Activated effector memory CD4-positive, alpha-beta T cell treated with Interleukin-2 at 50 U/mL for 16 hours (primary cell): ENCODE measurements at places on chromosomes 1 and 21.

DNA sequence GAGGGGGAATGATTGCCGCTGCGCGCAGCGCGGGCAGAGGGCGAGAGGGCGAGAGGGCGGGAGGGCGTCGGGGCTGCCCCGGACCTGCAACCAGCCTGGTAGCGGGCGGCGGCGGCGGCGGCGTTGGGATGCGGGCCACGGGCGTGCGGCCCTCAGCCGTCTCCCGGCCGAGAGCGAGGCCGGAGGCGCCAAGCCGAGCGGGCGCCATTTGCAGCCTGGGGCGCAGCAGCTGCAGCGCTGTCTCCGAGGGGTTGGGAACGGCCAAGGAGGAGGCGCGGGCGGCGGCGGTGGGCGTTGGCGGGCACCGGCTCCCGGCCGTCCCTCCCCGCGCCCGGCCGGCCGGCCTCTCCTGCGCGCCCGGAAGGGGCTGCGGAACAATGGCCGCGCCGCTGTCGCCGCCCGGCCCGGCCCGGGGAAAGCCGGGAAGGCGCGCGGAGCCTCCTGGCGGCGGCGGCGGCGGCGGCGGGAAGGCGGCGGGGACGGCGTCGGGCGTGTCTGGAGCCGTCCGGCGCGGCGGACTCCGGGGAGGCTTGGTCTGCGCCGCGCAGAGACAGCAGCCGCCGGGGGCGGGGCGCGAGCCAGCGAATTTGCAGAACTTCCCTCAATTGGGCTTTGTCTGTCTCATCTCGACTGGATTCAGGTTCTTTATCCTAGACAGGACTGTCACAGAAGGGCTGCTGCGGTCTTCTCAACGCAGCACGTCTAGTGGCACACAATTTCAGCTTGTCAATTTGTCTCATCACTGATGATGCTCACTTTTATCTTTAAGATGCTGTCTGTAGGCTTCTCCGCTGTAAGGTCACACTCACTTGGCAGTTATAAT lies 35.7 kb downstream of the ZBTB8B start:
- DNase-seq, result no peak

GRCh38 chr1:198467907-198468306 lies 72.6 kb downstream of the ATP6V1G3 start:
- no peak for DNase-seq

- no peak for DNase-seq
These were observed 15.7 kb downstream of the TTC34 start for GRCh38 chr1:2785631-2786328.

DNA sequence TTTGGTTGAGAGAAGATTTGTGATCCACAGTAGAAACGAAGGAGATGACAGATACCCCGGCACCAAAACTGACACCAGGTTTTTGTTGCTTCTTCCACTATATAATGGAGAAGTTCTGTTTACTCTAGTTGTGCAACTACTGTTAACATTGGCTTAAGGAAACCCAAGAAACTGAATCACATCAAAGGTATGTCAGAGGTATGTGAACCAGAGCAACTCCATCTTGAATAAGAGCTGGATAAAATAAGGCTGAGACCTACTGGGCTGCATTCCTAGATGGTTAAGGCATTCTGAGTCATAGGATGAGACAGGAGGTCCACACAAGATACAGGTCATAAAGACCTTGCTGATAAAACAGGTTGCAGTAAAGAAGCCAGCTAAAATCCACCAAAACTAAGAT lies 173.7 kb upstream of the CAMK1G start:
- no peak for DNase-seq

- DNase-seq, result no peak
These were observed 170.9 kb upstream of the IVNS1ABP start for GRCh38 chr1:185487936-185488335.

DNA sequence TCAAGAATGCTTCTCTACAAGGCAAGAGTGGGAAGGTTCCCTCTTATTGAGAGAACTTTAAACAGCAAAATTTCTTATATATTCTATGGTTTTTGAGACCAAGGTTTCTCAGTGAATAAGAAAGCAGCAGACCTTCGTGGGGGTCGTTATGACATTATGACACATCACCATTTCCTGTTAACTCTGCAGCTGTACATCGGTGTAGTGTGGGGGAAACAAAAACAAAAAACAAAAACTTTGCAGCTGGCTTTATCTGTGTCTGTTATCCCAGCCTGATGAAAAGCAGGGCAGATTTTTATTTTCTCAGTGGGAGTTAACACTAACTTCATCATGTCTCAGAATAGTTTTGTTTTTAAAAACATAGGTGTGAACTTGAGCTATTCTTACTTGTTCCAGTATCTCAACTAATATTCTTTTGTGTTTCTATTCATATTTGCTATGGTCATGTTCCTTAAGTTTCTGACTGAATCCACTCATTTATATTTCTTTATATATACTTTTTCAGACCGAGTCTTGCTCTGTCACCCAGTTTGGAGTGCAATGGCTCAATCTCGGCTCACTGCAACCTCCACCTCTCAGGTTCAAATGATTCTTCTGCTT lies 2.1 kb downstream of the SDE2 start:
- no peak for DNase-seq

GRCh38 chr1:94863297-94863911 lies 43.2 kb downstream of the SLC44A3 start:
- DNase-seq, result no peak

GRCh38 chr1:73813716-73814115 lies 384.3 kb downstream of the LRRIQ3 start:
- no peak for DNase-seq

GRCh38 chr1:201504179-201504631 lies 2.7 kb downstream of the CSRP1 start:
- no peak for DNase-seq

DNA sequence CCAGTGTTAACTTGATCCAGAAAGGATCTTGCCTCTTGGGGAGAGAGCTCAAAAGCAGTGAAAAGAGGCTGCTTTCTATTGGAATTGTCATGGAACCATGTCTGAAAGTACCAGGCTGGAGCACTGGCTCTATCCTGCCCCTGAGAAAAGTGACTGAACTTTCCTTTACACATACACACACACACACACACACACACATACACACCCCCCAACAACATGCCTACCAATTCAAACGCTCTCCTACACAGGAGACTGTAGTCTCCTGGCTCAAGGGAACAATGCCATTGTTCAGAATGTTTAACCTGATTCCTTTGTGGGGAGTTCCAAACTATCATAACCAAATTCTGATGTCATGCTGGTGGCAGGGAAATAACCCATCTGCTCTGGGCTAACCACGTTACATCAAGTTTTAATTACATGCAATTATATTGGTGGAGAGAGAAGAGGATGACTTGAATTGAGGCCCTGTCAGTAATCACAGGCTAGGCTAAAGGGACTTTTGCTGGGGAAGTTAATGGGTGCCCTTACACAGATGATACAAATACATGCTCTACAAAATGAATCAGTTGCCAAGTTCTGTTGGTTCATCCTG lies 52.3 kb upstream of the DUSP10 start:
- no peak for DNase-seq

DNA sequence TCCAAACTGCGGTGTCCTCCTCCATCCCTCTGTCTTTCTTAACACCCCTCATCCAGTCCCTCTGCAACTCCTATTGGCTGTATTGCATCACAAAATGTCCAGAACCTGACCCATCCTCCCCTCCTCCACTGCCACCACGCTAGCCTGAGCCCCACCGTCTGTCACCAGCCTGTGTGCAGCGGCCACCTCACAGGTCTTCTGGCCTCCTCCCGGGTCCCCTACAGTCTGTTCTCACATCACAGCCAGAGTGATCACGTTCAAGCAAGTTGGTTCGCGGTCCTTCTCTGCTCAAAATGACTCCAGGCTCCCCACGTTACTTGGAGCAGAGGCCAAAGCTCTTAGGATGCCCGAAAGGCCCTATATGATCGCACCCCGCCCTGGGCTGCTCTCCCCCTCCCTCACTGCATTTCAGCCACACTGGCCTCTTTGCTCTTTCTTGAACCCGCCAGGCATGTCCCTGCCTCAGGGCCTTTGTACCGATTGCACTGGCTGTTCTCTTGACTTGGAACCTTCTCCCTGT lies 2.4 kb upstream of the PADI4 start:
- no peak for DNase-seq

DNA sequence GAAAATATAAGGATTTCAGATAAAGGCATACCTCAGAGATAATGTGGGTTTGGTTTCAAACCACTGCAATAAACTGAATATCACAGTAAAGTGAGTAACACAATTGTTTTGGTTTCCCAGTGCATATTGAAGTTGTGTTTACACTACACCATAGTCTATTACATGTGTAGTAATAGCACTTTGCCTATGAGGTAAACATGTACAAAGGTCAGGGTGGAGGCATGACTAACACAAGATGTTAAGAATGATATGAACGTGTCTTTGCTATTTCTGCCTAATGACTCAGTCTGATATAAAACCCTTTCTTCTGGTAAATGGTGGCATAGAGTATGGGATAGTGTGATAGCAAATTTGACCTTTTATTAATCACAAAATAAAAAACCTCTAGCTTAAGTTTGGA lies 621.5 kb upstream of the ADGRL2 start:
- no peak for DNase-seq

GRCh38 chr21:45835301-45836267 lies 146.0 kb upstream of the COL6A1 start:
- no peak for DNase-seq

DNA sequence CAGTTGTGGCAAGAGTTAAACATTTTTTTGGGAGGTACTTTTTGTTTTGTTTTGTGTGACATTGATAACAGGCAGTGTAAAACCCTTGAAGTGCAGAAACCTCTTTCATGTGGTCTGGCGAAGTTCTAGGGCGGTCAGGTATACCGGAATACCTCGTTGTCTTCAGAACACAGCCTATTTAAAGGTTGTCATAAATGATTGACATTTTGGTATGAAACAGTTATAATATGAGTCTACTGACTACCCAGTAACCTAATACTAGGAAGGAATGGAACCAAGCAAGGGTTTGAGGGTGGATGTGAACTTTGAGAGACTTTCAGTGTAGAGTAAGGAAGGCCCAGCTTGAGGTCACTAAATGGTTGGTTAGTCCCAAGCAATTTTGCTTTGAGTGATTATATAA lies 40.5 kb downstream of the PATJ start:
- peak; percentile 24 for DNase-seq

- DNase-seq, result no peak
These were observed 51.3 kb downstream of the PTP4A2 start for GRCh38 chr1:31886866-31887265.

DNA sequence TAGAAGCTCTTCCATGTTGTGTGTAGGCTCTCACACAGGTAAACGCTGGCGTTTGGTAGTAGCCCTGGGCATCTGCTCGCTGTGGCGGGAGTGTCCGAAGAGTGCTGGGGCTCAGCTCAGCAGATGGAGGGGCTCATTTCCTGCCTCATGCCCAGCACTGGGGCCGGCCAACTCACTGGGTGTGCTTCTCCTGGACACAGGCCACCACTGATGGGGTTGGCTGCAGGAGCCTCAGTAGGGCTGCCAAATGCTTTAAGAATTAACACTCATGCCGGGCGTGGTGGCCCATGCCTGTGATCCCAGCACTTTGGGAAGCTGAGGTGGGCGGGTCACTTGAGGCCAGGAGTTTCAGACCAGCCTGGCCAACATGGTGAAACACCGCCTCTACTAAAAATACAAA lies 20.9 kb downstream of the UQCRHL start:
- no peak for DNase-seq

DNA sequence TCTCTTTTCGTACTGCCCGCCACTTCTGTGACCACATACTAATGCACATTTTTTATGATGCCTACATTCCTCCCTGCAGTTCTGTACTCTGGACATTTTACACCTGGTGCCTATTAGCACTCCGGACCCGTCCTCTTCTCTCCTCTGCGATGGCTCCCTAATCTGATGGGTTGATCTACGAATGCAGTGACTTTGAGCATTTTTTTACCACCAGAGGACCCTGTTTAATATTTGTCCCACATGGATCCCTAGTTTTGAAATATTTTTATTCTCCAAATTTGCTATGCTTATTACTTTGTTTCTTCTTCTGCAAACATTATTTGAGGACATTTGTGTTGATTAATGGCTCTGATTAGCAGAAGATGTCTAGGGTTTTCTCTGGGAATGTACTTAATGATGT lies 5.2 kb downstream of the PPFIA4 start:
- DNase-seq, result no peak
